PC-3 (cell line): ENCODE measurements at places on chromosomes 16 and 17. TPM values are rescaled to one million over a fixed set of nuclear protein-coding genes. Genes with fewer than 3 reads are reported as not detected.

GLIS2 gene
- 2.1 and 5.9 TPM in 2 replicates for total RNA-seq

RBBP6 gene
- 38.4 and 59.0 TPM in 2 replicates for total RNA-seq

GAS7 gene
- not detected in 2 replicates for total RNA-seq

PRR14 gene
- total RNA-seq: 9.6 and 14.5 TPM in 2 replicates

TEKT1 gene
- not detected in 2 replicates for total RNA-seq

NPW gene
- 3.8 and 5.6 TPM in 2 replicates for total RNA-seq

DHRS7C gene
- not detected in 2 replicates for total RNA-seq

GP1BA gene
- total RNA-seq: not detected in 2 replicates

LRRC37A gene
- total RNA-seq: 1.1 and 2.4 TPM in 2 replicates

OTOP3 gene
- total RNA-seq: not detected in 2 replicates

CARD14 gene
- total RNA-seq: 2.3 and 4.4 TPM in 2 replicates

CHTF18 gene
- 79.0 and 107 TPM in 2 replicates for total RNA-seq

TAC4 gene
- not detected in 2 replicates for total RNA-seq

CD300H gene
- not detected in 2 replicates for total RNA-seq

NECAB2 gene
- 0.22 and 2.0 TPM in 2 replicates for total RNA-seq

AHSP gene
- total RNA-seq: not detected in 2 replicates

KRTAP9-2 gene
- not detected in 2 replicates for total RNA-seq

RGS11 gene
- total RNA-seq: 1.2 and 1.5 TPM in 2 replicates
